ENCODE measurements at places on chromosomes 7 and 10.

DNA sequence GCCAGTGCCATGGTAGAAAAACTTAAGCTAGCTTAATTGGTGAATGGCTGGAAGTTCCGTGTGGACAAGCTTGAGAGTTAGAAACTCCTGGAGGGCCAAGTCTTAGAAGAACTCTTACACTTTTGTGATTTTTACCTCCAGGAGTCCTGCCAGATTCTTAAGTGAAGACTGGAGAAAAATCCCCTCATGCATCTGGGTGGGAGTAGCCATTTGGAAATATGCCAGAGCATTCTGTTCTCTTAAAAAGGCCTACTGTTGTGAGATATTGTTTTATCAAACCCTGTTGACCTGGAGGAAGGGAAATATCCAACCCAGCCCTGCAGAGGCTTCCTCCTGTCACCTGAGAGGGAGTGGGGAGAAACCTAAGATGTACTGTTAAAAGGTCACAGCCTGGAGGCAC, 17.6 kb upstream of the MCM10 start:
- no peak for DNase-seq

DNA sequence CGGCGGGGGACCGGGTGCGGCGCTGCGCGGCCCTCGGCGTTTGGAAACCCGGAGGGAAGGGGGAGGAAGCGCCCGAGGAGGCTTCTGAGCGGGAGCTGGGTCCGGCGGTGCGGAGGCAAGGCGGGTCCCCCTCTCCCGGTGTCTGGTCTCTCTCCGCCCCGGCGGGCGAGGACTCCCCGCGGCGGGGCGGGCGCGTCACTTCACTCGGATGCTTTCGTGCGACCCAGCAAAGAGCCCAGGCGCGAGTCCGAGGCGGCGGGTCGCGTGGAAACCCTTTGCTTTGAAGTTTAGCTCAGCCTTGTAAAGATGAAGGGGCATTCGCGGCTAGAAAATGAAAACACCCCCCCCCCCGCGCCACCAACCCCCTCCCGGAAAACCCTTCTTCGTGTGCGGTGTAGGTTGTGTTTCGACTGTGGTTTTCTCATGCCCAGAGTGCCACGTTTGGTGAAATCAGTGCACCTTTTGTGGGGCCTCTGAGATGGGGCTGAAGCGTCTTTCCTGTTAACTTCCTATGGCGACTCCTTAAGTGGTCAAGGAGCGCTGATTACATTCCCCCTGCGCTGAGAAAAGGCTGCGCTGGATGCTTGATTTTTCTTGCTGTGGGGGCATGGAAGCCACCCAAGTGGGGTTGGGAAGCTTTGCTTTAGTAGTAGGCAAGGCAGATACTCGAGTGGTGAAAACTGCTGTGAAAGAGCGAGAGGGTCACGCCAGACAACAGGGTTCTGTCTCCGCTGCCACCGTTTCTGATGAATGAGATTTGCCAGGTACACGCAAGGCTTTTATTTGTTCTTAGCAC, 876 bp downstream of the GNAI1 start:
- DNase-seq, result peak; percentile 48

GRCh38 chr10:52805414-52806285, 33.1 kb upstream of the MBL2 start:
- no peak for DNase-seq

DNA sequence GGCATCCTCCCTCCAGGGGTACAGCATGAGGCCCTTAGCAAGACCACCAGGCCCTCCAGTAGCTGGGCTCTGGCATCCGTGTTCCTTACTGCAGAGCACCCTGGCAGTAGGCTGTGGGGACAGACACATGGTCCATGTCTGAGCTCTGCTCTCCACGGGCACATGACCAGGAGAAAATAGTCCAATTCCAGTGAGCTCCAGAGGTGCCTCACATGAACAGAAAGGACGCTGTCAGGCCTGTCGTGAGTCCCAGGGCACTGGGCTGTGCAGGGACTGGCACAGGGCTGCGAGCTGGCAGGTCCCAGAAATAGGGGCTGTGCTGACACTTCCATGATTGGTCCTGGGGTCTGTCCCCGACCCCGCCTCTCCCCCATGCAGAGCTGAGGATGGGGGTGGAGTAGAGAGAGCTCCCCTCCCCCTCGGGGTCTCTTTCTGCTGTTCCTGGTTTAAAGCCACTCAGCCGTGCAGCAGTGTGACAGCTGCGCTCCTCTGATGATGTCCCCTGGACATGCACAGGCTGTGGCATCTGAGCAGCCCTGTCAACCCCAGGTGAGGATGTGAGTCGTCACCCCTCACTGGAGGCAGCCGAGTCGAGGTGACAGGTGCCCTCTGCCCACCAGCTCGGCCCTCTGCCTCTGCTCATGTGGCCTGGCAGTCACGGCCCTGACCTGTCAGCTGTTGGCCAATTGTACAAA, 25.2 kb upstream of the ZNF488 start:
- DNase-seq, result no peak

DNA sequence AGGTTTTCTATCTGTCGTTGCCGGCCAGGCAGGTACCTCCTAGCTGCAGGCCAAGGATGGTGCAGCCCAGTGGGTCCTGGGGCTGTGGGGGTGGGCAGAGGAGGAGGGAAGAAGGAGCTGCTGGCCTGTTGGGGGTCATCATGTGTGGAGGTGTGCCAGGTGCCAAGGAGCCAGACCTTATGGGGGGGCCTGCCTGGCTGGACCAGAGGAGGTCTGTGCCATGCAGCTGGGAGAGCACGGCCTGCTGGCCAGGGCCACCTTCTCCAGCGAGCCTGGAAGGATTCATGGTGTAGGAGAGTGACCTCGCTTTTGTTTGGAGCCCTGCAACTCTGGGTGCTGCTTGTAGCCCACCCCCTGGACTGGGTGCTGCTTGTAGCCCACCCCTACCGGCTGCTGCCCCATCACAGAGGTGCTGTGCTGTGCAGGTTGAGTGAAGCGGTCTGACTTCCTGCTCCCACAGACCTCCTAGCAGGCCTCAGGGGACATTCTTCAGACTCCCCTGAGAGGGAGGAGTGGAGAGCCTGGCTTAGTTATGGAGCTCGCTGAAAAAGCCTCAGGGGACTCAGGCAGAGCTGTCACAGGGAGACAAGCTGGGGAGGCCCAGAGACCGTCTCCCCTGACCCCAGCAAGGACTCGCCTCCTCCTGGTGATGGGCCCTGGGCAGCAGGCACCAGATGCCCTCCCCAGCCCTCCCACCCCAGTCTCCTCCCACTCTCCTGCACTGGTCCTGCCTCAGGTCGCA, 67.7 kb upstream of the AQP1 start:
- DNase-seq, result no peak

GRCh38 chr10:79260811-79261740, 86.2 kb upstream of the PPIF start:
- peak; percentile 90 for DNase-seq

- DNase-seq, result no peak
Measured at GRCh38 chr7:135434047-135434446, 75.9 kb downstream of the CNOT4 start.

GRCh38 chr7:133186060-133186459, 66.8 kb upstream of the EXOC4 start:
- no peak for DNase-seq

DNA sequence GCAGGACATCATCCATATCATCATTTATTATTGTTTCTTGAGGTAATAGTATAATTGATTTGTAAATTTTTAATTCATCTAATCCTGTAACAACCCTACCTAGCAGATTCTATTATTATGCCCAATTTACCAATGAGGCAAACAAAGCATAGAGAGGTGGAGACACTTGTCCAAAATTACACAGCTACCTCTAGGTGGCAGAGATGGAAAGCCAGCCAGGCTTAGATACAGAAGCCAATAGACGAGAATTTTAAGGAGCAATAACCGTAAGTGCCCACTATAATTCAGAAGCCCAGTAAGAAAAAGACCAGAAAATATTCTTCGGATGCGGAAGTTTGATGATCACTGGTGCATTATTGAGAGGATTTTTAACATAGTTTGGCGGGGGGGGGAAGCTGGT, 54.0 kb downstream of the ANK3 start:
- no peak for DNase-seq

DNA sequence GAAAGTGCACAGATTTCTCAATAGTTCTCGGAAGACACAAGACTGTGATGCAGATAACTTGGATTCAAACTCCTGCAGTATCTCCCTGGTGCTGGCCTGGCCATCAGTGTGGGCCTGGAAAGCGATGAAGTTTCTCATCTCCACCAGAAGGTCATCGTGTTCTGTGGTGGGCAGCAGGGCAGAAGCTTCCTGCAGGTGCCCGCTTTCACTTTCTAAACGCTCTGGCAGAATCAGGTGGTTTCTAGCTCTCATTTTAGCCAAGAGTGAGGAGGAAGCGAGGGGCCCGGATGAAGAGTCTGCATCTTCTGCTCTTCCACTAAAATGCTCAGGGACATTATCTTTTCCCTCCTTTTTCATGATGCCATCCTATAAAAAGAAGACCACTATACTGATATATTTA, 63.0 kb upstream of the DRGX start:
- peak; percentile 22 for DNase-seq

DNA sequence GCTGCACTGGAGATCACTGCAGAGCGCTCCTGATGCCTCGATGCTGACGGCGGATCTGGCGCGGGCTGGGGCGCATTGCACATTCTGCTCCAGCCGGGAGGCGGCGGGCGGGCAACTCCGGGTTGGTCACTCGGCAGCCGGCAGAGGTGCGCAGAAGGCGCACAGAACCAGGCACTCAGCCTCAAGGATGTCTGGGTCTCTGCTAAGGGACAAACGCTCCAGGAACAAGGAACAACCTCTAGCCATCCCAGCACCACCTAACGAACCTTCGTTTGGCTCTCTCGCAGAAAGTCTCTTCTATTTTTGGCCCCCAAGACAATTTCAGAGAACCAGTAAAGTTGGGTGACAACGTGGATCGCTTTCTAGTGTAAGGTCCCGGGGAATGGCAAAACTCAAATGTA, 254.6 kb downstream of the OTUD1 start:
- DNase-seq, result no peak

DNA sequence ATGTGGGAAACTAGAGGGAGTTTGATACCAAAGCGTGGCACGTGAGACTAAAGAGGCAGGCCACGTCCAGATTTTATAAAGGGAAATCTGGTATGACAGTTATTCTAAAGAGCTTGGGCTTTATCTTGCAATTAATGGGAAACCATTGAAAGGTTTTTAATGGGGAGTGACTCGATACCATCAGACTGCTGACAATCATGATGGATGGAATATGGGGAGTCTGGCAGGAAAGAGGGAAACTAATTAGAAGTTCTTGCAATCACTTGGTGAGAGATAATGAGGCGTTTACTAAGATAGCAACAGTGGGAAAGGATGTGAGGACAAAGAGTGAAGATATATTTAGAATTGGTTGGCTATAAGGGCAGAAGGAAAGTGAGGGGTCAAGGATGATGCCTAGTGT, 94.0 kb downstream of the MBL2 start:
- no peak for DNase-seq

DNA sequence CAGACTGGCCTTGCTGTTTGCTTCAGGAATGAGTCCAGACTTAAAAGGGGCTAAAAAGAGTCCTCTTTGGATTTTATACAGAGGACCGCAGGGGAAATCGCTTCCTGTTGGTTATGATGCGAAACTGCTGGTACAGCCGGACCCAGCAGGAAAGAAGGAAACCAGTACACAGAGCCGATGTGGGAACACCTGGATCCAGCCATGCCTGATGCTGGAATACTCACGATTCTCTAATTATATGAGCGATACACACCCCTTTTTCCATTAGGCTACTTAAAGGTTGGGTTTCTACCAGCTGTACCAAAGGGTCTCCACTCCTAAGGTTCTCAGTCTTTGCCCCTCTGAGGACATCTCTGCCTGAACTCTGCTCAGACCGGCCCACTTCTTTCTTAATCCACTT, 27.7 kb downstream of the ZNF777 start:
- no peak for DNase-seq

DNA sequence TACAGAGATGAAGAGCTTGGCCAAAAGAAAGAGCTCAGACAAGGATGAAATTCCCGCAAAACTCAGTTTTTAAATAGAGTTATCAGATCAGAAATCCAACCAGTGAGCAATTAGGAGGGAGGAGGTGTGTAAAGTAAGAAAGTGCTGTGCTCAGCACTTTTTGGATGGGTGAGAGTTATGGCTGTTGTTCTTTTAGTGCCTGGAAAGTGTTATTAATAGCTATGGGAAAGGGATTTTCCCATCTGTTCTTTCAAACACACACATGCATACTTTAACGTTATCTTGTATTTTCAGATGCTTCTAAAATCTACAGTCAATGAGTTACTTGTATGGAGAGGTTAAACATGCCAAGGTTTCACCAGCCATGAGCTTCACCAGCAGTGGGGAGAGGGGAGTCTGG, 107.3 kb upstream of the TMEM72 start:
- DNase-seq, result no peak

- no peak for DNase-seq
Measured at GRCh38 chr10:96097865-96098264, 32.2 kb upstream of the ZNF518A start.

DNA sequence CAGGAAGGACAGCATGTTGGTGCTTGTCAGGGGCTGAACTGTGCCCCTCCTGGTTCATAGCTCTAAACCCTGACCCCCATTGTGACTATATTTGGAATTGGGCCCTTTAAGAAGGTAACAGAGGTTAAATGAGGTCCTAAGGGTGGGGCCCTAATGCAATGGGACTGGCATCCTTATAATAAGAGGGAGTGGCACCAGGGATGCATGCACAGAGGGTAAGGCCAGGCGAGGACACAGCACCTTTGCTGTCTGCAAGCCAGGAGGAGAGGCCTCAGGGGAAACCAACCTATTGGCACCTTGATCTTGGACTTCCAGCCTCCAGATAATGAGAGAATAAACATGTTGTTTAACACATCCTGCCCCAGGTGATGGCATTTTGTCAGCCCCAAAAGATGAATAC, 61.3 kb upstream of the EBF3 start:
- DNase-seq, result no peak

GRCh38 chr10:119105155-119105554, 1.2 kb downstream of the DENND10 start:
- DNase-seq, result no peak

DNA sequence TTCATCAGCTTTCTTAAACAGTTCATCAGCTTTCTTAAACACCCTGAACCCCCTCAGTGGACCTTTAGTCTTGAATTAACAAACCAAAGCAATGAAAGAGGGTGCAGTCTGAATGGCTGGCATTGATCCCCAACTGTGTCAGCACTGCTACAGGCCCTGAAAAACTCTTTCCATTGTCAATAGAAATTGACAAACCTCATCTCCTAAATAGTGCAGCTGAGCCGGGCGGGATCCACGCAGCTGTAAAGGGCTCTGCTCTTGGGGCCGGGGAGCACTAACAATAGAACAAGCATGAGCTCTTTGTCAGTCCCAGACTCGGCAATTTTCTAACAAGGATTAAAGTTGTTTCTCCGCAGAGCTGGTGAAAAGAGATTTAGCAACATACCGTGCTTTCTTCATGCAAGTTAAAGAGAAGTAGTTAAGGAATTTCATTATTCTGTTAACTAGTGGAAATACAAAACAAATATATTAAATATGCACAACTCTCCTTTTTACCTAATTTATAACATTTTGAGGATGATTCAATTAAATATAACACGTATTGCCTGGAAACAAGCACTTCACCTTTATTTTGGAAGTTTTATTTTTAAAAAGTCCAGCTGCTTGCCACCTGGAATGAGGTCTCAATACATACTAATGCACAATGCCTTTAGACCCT, 24.7 kb upstream of the FEZF1 start:
- no peak for DNase-seq

GRCh38 chr10:24727786-24728185, 4.1 kb upstream of the ARHGAP21 start:
- DNase-seq, result no peak

Measured in fibroblast of villous mesenchyme (primary cell).